ENCODE measurements at places on chromosomes 3 and 15.

- DNase-seq, result no peak
These were observed at the start of gene TM4SF1 for GRCh38 chr3:149377408-149378364. Gene TM4SF1, minus strand, starts transcription at chr3:149377649. Its CDS starts 102 bp downstream, at chr3:149377547.

DNA sequence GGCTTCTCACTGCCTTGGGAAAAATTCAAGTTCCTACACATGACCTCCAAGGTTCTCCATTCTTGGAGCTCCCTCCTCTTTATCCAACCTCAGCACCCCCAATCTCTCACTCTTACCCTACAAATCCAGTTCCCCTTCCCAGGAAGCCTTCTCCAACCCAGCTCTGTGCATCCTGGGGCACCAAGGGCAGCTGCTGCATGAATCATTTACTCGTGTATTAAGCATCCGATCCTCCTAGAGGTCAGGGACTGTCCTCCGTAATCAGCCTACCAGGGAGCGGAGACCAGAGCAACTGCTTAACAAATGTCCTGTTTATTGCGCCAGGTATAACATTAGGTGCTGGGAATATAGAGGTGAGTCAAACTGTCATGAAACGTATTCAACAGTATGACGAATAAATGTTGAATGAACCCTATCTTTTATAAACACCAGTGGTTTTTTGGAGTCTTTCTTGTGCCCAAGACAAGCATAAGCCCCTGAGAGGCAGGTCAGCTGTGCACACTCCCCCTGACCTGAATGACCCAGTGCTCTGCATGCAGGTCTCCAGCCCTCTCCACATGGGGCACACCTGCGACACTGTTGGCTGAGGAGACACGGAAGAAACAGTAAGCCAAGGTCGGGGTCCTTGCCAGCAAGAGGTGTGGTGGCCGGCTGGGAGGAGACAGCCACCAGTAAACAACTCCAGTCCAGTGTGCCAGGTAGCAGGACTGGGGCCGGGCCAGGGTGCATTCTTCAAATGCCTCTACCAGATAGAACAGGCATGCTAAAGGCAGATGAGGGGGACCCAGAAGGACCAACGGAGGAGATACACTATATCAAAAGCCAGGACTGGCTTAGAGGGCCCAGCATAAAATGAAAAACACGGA, 27.6 kb downstream of the ANP32A start:
- DNase-seq, result no peak

- no peak for DNase-seq
These were observed 9.6 kb downstream of the NMD3 start for GRCh38 chr3:161230621-161231171.

- DNase-seq, result no peak
These were observed 240.0 kb upstream of the ARHGEF26 start for GRCh38 chr3:153881201-153881600.

GRCh38 chr3:188491276-188491687, 337.3 kb downstream of the LPP start:
- DNase-seq, result no peak

GRCh38 chr15:63815796-63816533, 17.8 kb downstream of the HERC1 start:
- no peak for DNase-seq

DNA sequence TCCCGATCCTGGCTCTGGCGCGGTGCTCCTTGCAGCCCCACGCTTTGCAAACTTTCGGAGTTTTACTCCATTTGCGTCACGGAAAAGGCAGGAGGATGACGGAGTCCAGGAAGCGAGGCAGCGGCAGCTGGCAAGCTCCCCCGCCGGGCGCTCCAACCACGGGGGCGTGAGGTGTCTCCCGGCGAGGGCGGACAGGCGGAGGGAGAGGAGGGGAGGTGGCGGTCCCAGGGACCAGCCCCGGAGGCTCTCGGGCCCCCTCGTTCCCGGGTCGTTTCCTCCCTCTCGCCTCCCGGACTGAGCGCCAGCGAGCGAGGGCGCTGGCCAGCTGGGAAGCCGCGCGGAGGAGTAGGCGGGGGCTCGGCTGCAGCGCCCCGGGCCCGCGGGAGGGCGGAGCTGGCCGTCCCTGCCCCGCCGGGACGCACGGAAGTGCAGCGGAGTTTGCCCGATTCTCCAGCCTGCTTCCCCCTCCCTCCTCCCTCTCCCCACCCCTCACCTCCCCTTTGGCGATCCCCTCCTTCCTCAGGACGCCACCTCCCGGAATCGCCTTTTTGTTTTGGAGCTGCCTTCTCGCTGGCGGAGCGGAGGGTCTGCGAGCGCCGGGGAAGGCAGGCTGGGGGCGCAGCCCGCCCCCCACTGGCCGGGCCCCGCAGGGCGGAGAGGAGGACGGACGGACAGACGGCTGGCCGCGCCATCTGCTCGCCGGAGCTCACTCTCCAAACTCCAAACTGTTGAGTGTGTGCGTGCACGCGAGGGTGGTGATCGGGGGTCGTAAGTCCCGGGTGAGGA, at the start of gene SNX33:
Gene SNX33 (plus strand): TSS at position 543 of the 786 bp plus-strand sequence. CDS start 1,191 bp downstream, outside the sequence.
- peak; percentile 33 for DNase-seq

DNA sequence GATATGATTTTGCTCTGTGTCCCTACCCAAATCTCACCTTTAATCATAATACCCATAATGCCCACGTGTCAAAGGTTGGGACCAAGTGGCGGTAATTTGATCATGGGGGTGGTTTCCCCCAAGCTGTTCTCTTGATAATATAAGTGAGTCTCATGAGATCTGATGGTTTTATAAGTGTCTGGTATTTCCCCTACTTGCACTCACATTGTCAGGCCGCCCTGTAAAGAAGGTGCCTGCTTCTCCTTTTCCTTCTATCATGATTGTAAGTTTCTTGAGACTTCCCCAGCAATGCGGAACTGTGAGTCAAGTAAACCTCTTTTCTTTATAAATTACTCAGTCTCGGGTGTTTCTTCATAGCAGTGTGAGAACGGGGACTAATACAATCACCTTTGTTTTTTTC, 279.8 kb downstream of the ARPP21 start:
- no peak for DNase-seq

GRCh38 chr3:182490596-182491491, 302.5 kb upstream of the ATP11B start:
- no peak for DNase-seq

Data from activated gamma-delta T cell treated with Interleukin-2 at 50 U/mL for 16 hours (primary cell).